Fibroblast of the aortic adventitia (primary cell): ENCODE measurements at places on chromosomes 3 and 15. TPM values are rescaled to one million over a fixed set of nuclear protein-coding genes. Genes with fewer than 3 reads are reported as not detected.

GRCh38 chr15:62785881-62786828 is 256.4 kb upstream of the TPM1 start:
- DNase-seq = no peak

GRCh38 chr3:377158-377561 is 180.6 kb downstream of the CHL1 start:
- DNase-seq = peak; percentile 6

DNA sequence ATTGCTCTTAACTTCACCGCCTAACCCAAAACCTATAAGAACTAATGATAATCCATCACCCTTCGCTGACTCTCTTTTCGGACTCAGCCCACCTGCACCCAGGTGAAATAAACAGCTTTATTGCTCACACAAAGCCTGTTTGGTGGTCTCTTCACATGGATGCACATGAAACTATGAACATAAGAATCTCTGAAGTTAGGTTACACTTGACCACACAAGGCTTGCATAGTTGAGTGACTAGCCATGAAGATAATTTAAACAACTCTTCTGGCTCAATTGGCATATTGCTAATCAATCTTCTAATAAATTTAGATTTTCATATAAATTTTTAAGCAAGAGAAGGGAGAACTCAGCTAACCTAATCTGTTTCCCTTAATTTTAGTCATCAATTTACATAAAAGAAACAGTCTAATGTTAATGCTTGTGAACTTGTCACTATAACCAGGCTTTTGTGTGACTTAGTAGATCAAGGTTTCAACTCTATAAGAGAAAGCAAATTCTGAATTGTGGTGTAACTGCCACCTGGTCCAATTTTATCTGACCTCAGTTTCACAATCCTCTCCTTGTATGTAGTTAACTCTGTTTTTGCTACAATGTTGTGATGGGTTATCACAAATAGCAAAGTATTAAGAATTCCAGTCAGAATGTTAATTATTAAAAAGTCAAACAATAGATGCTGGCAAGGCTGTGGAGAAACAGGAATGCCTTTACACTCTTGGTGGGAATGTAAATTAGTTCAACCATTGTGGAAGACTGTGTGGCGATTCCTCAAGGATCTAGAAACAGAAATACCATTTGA is 82.0 kb downstream of the HHLA2 start:
- DNase-seq = no peak

DNA sequence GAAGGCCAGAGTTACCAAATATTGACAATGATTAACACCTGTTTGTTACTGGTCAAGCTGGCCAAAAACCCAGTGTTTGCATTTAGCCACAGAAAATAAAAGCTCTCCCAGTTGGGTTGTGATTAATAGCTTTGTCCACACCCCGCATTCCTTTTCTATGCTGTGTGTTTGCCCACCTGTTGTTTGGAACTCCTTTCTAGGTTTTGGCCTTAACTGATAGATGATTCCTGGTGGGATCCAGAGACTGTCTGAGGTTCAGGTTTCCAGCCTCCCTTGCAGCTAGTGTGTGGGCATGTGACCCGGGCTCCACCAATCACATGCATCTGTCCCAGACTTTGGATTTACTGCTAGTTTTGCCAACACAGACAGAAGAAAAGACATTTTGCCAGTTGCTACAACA is 83.8 kb downstream of the PTPRG start:
- DNase-seq = no peak

GRCh38 chr3:120641696-120642246 is 40.3 kb downstream of the HGD start:
- no peak for DNase-seq

DNA sequence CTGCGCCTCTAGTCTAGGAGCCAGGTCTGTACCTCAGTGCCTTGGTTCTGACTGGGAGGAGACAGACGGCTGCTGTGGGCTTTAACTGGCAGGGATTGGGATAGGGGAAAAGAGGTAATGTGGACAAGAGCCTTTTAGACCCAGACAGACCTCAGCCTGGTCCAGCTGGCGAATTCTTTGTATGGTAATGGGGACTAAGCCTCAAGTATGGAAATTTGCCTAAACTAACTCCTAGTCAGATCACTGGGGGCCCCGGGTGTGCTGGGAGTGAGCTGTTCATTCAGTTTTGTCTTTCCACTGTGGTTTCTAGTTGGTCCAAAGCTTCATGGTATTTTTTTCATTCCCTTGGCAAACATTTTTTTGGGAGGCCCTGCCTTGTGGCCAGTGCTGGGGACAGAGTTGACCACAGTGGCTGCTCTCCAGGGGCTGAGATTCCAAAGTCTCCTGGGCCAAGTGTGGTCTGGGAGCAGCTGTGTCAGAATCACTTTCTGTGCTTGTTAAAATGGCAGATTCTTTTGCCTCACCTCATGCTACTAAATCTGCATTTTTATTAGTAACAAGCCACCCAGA is 261.4 kb upstream of the C2CD4B start:
- DNase-seq = peak; percentile 25

- no peak for DNase-seq
Observed at GRCh38 chr3:51720292-51721061, 13.6 kb downstream of the GRM2 start.

GRCh38 chr3:88362428-88362827 is 212.7 kb downstream of the C3orf38 start:
- no peak for DNase-seq

- DNase-seq = no peak
Observed at GRCh38 chr15:67219288-67219687, 35.2 kb downstream of the AAGAB start.

GRCh38 chr3:153855772-153856171 is 265.4 kb upstream of the ARHGEF26 start:
- DNase-seq = no peak

GRCh38 chr15:68057034-68057433 is 2.9 kb downstream of the PIAS1 start:
- no peak for DNase-seq

COL6A6 gene
- 18.6 and 20.7 TPM in 2 replicates for total RNA-seq

GOLGA6L7 gene
- total RNA-seq = not detected in 2 replicates

PCOLCE2 gene
- total RNA-seq = 31.6 and 98.4 TPM in 2 replicates

COL6A5 gene
- total RNA-seq = under 0.01 TPM in 1 of 2 replicates, not detected in the other

SLC12A1 gene
- under 0.01 TPM in 1 of 2 replicates, not detected in the other for total RNA-seq

APOD gene
- 2.9 and 33.3 TPM in 2 replicates for total RNA-seq
